Effector CD4-positive, alpha-beta T cell (primary cell): ENCODE measurements at places on chromosomes 1 and 21.
A peak's percentile ranks its signal among the peaks of the same experiment; 100 is the strongest.

- DNase-seq = no peak
Observed at GRCh38 chr1:157776971-157777391, at the start of gene FCRL2. Gene FCRL2, minus strand, starts transcription at chr1:157777132. Its CDS starts 59 bp downstream, at chr1:157777073.

GRCh38 chr1:211628417-211628816, 47.0 kb downstream of the NEK2 start:
- no peak for DNase-seq

GRCh38 chr1:188365874-188366273, 1537.1 kb downstream of the PLA2G4A start:
- DNase-seq = no peak

DNA sequence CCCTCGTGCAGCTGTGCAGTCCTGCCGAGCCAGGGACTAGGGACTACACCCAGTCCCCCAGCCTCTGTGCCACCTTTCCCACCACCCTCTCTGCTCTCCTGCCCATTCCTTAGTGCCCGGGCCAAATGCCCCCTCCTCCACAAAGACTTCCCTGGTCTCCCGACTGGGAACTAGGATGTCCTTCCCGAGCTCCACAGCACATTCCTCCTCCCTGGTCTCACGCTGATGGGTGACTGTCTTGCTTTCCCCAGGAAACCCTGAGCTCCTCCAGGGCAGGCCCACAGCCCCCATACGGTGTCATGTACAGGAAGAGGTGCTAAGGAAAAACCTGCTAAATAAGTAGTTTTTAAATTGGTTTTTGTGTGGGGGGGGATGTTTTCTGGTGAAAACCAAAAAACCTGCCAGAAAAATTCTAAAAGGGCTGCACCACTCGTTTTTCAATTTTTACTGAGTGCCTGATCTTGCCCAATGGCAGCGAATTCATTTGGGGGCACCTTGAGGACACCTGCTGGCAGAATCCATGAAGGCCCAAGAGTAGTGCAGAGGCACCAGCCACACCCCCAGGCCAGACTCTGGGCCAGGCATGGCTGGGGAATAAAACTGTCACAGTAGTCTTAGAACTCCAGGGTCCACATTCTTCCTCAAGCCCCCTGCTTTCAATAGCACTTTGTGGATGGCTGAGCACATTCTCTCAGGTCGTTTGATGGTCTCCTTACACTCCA, 50.4 kb downstream of the GLIS1 start:
- DNase-seq = no peak

GRCh38 chr1:61782771-61783170, 40.5 kb downstream of the PATJ start:
- DNase-seq = peak; percentile 55

DNA sequence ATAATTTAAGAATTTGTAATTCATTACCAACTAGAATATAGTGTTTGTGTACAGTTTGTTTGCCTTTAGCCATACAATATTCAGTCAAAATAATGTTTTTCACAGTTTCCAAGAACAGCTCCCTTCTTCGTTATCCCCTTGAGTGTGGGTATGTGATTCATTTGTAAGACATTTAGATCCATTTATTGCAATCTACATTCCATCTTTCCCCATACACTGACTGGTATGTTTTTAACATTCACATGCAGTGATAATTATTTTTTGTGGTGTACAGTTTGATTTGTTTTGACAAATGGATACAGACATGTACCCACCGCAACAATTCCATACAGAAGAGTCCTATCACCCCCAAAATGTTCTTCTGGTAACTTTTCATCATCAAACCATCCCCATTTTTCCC, 589.1 kb upstream of the ADAMTS5 start:
- no peak for DNase-seq
